ENCODE measurements at places on chromosomes 16 and 17.

GRCh38 chr17:5642752-5643151 lies 58.4 kb upstream of the NLRP1 start:
- no peak for DNase-seq

DNA sequence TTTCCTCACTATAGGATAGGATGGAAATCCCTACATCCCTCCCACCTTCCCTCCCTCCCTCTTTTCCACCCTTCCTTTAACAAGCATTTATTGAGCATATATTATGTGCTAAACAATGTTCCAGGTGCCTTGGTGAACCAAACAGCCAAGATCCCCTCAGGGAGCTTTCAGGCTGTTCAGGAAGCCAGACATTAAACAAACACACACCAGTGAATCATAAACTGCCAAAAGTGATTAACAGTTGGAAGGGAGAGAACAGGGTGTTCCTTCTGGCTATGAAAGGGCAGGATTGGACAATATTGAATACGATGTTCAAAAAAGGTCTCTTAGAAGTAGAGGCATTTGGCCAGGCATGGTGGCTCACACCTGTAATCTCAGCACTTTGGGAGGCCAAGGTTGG lies 22.8 kb upstream of the CNEP1R1 start:
- DNase-seq: no peak

- no peak for DNase-seq
Measured at GRCh38 chr16:22400900-22401299, 26.5 kb upstream of the CDR2 start.

GRCh38 chr17:12522743-12523183 lies 142.9 kb upstream of the MYOCD start:
- no peak for DNase-seq

- no peak for DNase-seq
Measured at GRCh38 chr16:72983728-72984350, 64.1 kb downstream of the ZFHX3 start.

GRCh38 chr17:19502517-19502916 lies 31.1 kb upstream of the SLC47A1 start:
- DNase-seq: no peak

DNA sequence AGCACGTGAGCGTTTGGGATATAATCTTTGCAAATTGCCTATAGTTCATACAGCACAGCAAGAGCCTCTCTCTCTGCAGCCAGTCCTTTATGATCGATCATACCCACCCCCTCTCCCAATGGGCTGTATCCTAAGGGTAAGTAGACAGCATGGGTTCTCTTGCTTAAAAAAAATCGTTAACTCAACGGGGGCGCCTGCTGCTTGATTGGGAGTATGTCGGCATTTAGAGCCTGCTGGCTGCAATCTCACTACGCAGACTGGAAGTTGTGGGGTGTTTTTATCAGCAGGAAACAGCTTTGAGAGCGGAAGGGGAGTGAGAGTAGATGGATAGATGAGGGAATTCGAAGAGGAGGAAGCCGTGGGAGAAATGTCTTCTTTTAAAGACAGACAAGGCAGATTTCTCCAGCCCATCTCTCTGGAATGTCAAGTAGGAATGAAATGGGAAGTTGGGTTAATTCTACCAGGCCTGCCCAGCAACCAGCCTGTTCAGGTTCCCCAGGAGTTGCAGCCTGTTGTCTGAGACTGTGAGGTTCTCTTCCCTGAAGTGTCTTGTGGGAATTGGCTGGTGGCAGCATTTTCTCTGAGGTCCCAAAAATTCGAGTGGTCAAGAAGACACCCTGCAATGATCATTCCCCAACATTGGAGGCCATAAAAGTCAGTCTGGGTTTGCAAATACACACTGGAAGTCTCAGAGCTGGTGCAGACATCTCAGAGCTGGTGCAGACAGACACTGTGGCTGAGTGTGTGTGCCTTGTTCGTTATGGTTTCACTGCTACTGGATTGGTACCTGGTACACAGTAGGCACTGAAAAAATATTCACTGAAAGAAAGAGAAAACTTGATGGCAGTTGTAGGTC lies 65.6 kb downstream of the PRKCB start:
- DNase-seq: no peak

- peak; percentile 7 for DNase-seq
Measured at GRCh38 chr17:37358098-37358829, 17.5 kb upstream of the C17orf78 start.

DNA sequence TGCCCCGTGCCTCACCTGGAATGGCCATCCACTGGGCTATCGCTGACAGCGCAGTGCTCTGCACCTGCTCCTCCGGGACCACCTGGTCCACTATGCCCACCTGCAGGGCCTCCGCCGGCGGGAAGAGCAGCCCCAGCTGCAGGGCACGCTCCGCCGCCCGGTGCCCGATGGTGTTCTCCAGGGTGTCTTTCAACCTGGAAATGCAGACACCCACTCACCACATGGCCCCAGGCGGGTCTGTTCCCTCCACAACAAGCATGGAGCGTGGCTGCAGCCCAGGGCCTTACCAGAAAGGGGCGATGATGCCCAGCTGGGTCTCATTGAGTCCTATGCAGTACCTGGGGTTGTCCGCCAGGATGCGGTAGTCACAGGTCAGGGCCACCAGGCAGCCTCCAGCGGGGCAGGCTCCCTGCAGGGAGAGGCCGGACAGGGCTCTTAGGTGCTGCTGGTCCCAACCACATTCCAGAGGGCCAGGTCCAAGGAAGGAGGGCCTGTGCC lies 6.8 kb downstream of the DNASE1L2 start:
- no peak for DNase-seq

- DNase-seq: no peak
Measured at GRCh38 chr17:82447876-82448275, 2.7 kb downstream of the CYBC1 start.

- no peak for DNase-seq
Measured at GRCh38 chr17:28963055-28963611, 11.8 kb upstream of the PHF12 start.

DNA sequence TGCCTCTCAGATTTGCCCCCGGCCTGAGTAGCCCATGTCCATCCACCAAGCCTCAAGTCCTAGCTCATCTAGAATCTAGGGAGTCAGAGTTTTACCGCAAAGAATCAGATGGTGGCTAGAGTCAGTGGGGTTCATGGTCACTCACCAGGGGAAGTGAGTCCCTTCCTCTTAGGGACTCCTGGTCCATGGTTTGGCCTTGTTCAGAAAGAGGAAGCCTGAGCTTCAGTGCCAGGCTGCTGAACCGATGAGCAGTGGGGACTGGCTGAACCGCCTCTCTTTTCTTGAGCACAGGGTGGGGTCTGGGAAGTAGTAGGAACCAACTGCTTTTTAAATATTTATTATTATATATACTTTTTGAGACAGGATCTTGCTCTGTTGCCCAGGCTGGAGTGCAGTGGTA lies 160.3 kb downstream of the NTN1 start:
- no peak for DNase-seq

- DNase-seq: peak; percentile 52
Measured at GRCh38 chr17:29131814-29132682, 48.1 kb downstream of the MYO18A start.

- no peak for DNase-seq
Measured at GRCh38 chr17:8703001-8703400, 41.6 kb downstream of the CCDC42 start.

DNA sequence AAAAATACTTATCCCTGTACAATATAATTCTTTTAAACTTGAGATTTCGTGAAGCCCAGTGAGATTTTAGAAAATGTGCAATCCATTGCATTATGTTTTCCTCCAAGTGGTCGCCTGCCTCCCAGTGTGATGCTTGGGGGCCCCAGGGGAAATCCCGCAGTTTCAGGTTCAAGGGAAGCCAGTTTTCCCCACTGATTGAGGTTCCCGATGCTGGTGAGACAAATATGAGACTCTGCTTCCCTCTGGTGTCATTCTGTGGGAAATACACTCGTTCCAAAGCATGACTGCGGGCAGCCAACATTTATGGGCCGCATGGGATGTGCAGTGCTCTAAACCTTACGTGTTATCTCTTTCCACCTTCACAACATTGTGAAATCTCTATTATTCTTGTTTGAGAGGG lies 200.8 kb downstream of the PRKCB start:
- no peak for DNase-seq

- DNase-seq: peak; percentile 68
Measured at GRCh38 chr17:1724351-1724868, at the start of gene WDR81. Gene WDR81, plus strand, starts transcription at chr17:1724704. Its CDS starts 256 bp downstream, at chr17:1724960.

DNA sequence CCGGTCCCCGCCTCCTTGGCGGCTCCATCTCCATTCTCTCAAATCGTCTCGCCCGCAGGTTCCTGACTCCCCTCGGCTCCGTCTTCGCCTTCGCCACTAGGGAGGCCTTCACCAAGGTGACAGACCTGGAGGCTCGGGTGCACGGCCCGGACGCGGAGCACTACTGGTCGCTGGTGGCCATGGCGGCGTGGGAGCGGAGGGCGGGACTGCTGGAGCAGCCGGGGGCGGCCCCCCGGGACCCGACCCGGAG lies 862 bp downstream of the GLTPD2 start:
- no peak for DNase-seq

- DNase-seq: no peak
Measured at GRCh38 chr17:66018786-66019185, 173.1 kb downstream of the CEP112 start.

DNA sequence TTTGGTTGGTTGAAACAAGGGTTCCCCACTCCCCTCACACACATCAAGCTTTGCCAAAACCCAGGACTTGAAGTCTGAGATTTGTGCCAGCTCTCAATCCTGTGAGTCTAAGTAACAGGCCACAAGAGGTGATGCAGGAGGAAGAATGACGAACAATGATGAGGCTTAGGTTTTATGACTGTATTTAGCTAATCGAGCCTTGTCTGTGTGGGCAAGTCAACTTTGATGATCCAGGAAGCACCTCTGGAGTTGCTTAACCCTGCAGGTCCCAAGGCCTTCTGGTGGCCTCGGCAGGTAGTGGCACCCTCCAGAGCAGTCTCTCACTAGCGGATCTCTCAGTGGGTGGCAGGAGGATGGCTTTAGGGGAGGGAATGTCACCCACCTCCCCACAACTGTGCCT lies 28.7 kb downstream of the CDK5RAP3 start:
- DNase-seq: no peak

DNA sequence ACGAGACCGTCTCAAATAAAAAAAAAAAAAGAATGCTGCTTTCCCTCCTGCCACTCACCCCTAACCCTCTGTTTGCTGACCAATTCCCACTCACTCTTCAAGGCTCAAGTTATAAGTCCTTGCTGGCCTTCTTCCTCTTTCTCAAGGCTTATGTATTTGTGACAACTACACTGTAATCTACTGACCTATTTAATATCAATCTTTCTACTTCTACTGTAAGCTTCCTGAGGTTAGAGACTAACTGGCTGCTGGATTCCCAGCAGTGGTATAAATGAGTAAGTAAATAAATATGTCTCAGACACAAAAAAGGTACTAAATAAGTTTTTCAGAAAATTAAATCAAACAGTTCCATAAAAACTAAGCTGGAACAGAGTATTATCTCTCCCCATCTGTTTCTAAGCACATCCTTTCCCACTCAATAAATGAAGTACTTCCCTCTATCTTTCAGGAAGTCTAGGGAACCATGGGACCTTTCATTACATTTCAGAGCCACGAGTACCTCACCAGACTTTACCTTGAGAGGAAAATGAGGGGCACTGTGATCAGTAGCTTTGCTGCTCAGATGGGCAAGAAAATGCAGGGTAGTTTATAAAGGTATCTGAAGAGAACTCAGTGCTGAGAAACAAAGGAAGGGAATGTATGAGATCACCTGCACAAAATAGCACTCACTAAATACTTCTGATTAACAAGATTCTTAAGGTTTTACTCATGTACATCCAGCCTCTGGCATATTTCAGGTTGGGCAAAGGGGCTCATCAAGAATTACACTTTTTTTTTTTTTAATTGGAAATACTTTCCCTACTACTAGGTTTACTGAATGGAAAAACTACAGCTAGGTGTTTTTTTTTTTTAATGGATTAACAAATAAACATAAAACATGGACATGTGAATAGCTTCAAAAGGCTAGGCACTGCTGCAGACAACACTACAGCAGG lies 10.8 kb downstream of the SSH2 start:
- DNase-seq: no peak

DNA sequence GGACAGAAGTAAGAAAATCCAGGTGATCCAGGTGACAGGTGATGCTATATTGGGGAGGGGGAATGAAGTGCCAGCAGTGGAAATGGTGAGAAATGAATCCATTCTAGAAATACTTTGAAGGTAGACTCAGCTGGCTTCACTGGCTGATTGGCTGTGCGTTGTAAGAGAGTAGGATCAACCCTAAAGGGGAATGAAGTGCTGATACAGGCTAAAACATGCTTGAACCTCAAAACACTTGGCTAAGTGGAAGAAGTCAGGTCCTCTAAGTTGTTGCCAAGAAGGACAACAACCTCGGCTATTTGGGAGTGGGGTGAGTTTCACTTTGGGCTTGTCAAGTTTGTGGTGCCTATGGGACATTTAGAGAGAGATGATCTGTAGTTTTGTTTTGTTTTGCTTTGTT lies 24.1 kb upstream of the SCNN1B start:
- DNase-seq: no peak

DNA sequence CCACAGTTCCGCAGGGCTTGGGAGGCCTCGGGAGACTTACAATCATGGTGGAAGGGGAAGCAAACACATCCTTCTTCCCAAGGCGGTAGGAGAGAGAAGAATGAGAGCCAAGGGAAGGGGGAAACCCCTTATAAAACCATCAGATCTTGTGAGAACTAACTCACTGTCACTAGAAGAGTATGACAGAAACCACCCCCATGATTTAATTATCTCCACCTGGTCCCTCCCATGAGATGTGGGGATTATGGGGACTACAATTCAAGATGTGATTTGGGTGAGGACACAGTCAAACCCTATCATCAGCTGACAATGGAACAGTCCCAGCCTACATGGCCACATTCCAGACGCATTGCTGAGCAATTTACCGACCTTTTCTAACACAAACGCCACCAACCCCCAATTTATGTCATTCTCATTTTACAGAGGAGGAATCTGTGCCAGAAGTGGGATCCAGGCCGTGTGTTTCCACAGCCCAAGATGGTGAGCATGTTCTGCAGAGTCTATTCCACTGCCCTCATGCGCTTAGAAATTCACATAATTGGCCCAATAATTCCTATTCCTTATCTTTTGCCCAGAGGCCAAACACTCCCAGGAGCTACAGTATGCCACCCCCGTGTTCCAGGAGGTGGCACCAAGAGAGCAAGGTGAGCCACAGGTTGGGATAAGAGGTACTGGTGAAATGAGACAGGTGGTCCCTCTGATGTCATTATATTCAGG lies 17.3 kb downstream of the MILR1 start:
- DNase-seq: no peak

DNA sequence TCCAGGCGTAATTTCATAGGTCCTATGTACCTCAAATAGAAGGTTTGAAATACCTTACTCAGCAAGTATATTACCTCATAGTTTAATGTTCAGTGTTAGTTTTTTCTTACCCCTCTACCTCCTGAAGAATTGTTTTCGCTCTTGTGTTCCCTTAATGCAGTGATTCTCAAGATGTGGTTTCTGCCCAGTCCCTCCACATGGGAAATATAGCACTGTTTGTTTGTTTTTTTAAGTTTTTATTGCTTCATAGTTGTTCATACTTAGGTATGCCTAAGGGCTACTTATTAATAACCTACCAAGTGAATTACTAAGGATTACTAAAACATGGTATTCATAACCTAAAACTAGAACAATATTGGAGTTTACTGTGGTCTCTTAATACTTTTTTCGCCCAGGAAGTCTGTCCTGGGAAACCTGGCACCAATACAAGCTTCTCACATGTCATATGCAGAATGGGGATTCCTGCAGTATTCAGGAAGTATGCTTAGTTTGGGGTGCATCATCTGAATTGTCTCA lies 5.0 kb downstream of the RSPRY1 start:
- DNase-seq: no peak

- no peak for DNase-seq
Measured at GRCh38 chr17:43641416-43641815, 20.3 kb downstream of the MEOX1 start.

- no peak for DNase-seq
Measured at GRCh38 chr16:77211880-77212740, 12.9 kb downstream of the SYCE1L start.
